Activated CD8-positive, alpha-beta T cell treated with anti-CD3 and anti-CD28 coated beads for 36 hours (primary cell): ENCODE measurements at places on chromosomes 2 and 18. TPM values are rescaled to one million over a fixed set of nuclear protein-coding genes. Genes with fewer than 3 reads are reported as not detected.
A peak's percentile ranks its signal among the peaks of the same experiment; 100 is the strongest.

- H3K36me3 ChIP-seq, result peaks cover 51% of the 10 kb centered on the region
- H3K27ac ChIP-seq, result no peak overlapping the region
- no peak for DNase-seq
- peaks cover 22% of the 10 kb centered on the region for H3K4me1 ChIP-seq
These were observed 22.4 kb downstream of the RRM2 start for GRCh38 chr2:10144771-10145518.

SCYGR4 gene
- not detected for total RNA-seq

MAP3K19 gene
- total RNA-seq, result not detected

FSHR gene
- total RNA-seq, result not detected

DNA sequence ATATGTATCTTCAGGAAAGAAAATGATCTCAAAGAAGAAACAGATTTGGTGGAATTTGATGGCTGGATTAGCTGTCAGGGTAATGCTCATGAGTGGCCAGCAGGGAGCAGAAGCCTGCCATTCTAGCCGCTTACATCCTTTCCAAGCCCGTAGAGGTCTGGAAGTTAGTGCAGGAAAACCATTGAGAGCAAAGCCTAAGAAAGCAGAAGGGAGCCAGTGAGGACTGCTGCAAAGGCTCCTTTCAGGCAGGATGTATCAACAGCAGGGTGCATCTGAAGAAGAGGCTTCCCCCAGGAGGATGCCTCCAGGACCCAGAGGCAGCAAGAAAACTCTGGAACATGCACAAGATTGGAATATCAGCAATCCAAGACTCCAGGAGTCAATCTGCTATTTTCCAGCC is 22.9 kb upstream of the LBH start:
- H3K36me3 ChIP-seq, result no peaks in the 10 kb centered on the region
- no peaks in the 10 kb centered on the region for H3K27me3 ChIP-seq
- no peak overlapping the region for H3K4me3 ChIP-seq
- peak overlapping the region; percentile 33 for H3K27ac ChIP-seq
- DNase-seq, result peak; percentile 57

GRCh38 chr2:6080932-6081753 is 389.0 kb downstream of the SOX11 start:
- no peaks in the 10 kb centered on the region for H3K4me1 ChIP-seq
- H3K36me3 ChIP-seq, result no peaks in the 10 kb centered on the region
- no peaks in the 10 kb centered on the region for H3K27me3 ChIP-seq

- no peak for DNase-seq
- H3K36me3 ChIP-seq, result no peaks in the 10 kb centered on the region
- no peaks in the 10 kb centered on the region for H3K27me3 ChIP-seq
- no peak overlapping the region for H3K27ac ChIP-seq
- no peak overlapping the region for H3K4me3 ChIP-seq
These were observed 38.0 kb upstream of the SNED1 start for GRCh38 chr2:240960309-240960970.

DNA sequence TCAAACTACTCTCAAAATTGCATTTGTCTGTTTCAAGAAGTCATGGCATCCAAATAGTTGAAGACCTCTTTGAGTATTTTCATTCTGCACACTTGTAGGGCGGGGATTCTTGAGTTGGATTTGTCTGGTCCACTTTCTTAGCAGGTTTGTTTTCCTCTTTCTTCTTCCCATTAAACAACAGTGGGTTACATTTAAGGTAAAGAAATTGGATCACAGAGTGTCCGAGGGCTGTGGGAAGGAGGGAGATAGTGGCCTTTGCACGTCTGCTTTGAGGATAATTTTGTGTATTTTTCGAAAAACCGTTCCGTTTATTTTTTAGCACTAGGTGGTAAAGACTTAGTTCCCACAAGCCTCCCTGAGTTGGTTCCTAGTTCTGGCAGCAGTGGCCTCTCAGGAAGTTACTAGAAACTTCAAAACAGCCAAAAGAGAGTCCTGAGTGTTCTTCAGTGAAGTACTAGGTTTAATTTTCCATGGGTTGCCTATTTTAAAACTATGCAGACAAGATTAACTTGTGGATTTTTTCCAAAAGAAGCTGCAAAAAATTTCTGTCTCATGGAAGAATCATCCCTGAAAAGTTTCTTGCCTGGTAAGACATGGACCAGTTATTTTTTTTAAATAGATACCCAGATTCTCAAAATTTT is 107.9 kb downstream of the CDC42EP3 start:
- H3K27ac ChIP-seq, result no peak overlapping the region
- H3K36me3 ChIP-seq, result no peaks in the 10 kb centered on the region

TDRD15 gene
- not detected for total RNA-seq

DNA sequence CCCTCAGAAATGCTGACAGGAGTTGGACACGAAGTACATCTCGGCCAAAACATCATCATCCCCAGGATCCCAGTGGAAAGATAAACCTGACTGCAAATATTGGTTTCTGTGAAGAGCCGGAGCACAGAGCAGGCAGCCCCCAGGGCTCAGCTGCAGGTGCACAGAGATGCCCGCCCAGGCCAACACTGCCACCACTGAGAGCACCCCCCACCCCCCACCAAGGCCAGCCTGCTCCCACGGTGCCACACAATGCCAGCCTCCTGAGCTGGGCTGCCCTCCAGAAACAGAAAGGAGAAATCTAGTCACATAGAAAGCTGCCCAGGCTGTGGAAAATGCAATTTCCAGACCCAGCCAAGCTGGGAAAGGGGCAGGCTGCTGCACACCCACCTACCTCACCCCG is 71.7 kb downstream of the GALNT14 start:
- H3K27me3 ChIP-seq, result peaks cover 3% of the 10 kb centered on the region
- H3K36me3 ChIP-seq, result no peaks in the 10 kb centered on the region
- H3K27ac ChIP-seq, result no peak overlapping the region
- H3K4me3 ChIP-seq, result no peak overlapping the region

GRCh38 chr2:223007531-223007930 is 44.5 kb upstream of the KCNE4 start:
- peaks cover 7% of the 10 kb centered on the region for H3K27me3 ChIP-seq
- H3K4me1 ChIP-seq, result no peaks in the 10 kb centered on the region
- DNase-seq, result no peak
- no peaks in the 10 kb centered on the region for H3K36me3 ChIP-seq
- no peak overlapping the region for H3K27ac ChIP-seq
- H3K4me3 ChIP-seq, result no peak overlapping the region

DNA sequence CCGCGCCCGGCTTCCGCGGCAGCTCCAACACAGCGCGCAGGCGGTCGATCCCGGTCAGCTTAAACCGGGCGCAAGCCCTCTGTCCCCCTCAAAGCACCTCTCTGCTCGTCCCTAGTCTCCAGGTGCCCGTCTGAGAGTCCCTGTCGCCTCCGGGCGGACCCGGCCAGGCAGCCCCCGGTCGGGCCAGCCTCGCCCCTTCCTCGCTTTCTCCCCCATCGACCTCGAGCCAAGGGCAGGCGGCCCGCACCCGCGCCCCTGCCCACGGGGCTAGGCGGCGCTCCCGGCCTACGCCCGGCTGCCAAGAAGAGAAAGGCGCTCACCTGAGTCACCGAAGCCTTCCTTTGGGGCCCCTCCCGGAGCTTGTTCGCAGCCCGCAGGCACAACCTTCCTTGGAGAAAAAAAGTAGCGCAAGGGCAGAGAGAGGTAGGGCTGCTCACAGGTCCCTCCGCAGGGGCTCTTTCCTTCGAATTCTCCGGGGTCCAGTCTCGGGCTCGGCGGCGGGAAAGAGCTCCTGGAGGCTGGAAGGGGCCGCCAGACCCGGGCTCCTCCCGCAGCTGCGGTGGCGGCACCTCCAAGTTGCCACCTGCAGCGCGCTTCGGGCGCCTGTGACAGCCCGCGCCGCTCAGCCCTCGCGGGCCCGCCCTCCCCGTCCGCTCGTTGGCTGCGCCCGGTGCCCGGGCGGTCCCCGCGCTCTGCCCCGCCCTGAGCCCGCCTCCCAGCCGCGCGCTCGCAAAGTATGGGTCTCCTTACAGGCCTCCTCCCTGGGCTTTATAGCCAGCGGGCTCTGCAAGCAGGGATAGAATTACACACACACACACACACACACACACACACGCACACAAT is 86.5 kb upstream of the EPB41L3 start:
- H3K4me1 ChIP-seq, result peaks cover 3% of the 10 kb centered on the region
- no peaks in the 10 kb centered on the region for H3K36me3 ChIP-seq
- H3K27me3 ChIP-seq, result peaks cover 33% of the 10 kb centered on the region
- peak overlapping the region; percentile 62 for H3K4me3 ChIP-seq

DNA sequence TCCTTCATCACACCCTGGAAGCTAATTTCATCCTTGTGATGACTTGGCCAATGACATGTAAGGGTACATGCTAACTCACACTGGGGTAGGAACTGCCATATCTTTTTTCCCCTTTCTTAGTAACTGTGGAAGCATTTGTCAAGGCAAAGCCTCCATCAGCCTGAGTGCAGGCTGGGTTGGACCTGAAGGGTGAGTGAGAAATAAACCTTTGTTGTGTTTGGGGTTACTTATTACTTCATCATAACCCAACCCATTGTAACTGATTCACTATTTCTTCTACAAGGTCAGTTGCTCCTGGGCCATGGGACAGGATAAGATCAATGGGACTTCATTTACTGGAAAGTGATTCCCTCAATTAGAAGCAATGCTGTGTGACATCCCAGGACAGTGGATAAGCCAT is 108.4 kb downstream of the COL6A3 start:
- H3K36me3 ChIP-seq, result no peaks in the 10 kb centered on the region
- DNase-seq, result no peak
- peaks cover 6% of the 10 kb centered on the region for H3K27me3 ChIP-seq
- H3K27ac ChIP-seq, result no peak overlapping the region
- no peak overlapping the region for H3K4me3 ChIP-seq
- no peaks in the 10 kb centered on the region for H3K4me1 ChIP-seq

GRCh38 chr2:37895140-37895539 is 29.9 kb upstream of the RMDN2 start:
- no peaks in the 10 kb centered on the region for H3K36me3 ChIP-seq
- peaks cover 30% of the 10 kb centered on the region for H3K4me1 ChIP-seq
- peaks cover 3% of the 10 kb centered on the region for H3K27me3 ChIP-seq
- DNase-seq, result no peak
- H3K27ac ChIP-seq, result no peak overlapping the region
